ENCODE measurements at places on chromosomes 12 and 14. TPM values are rescaled to one million over a fixed set of nuclear protein-coding genes. Genes with fewer than 3 reads are reported as not detected.
A peak's percentile ranks its signal among the peaks of the same experiment; 100 is the strongest.

DNA sequence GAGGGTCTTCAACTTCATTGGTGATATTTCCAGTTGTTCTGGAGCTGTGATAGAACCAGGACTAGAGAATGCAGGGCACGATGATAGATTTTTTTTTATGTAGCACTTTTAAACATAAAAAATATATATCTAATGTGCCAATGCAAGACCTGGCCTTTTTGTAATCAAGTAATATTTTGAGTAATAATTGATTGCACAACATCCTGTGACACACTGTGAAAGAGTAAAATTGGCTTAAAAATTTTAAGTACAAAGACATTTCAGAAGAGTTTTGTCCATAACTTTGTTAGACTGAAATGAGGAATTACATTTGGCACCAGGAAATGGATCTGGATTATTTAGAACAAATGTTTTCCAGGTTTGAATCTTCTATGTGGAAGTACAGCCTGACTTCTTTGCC is 22.1 kb downstream of the PRKCH start:
- H3K27ac ChIP-seq: no peak overlapping the region
- no peaks in the 10 kb centered on the region for H3K36me3 ChIP-seq
- H3K27me3 ChIP-seq: no peaks in the 10 kb centered on the region
- no peak overlapping the region for H3K4me3 ChIP-seq

- peaks cover 6% of the 10 kb centered on the region for H3K4me1 ChIP-seq
- H3K36me3 ChIP-seq: no peaks in the 10 kb centered on the region
- H3K27ac ChIP-seq: no peak overlapping the region
- no peaks in the 10 kb centered on the region for H3K27me3 ChIP-seq
- H3K4me3 ChIP-seq: no peak overlapping the region
Observed at GRCh38 chr14:39264558-39264957, 30.8 kb downstream of the MIA2 start.

- H3K4me1 ChIP-seq: peaks cover 3% of the 10 kb centered on the region
- no peak overlapping the region for H3K27ac ChIP-seq
Observed at GRCh38 chr14:73245480-73246325, 8.4 kb downstream of the PAPLN start.

GRCh38 chr12:61536525-61536924 is 723.7 kb upstream of the USP15 start:
- no peak for DNase-seq
- H3K27ac ChIP-seq: no peak overlapping the region
- H3K4me1 ChIP-seq: no peaks in the 10 kb centered on the region
- no peaks in the 10 kb centered on the region for H3K27me3 ChIP-seq
- H3K4me3 ChIP-seq: no peak overlapping the region

DNA sequence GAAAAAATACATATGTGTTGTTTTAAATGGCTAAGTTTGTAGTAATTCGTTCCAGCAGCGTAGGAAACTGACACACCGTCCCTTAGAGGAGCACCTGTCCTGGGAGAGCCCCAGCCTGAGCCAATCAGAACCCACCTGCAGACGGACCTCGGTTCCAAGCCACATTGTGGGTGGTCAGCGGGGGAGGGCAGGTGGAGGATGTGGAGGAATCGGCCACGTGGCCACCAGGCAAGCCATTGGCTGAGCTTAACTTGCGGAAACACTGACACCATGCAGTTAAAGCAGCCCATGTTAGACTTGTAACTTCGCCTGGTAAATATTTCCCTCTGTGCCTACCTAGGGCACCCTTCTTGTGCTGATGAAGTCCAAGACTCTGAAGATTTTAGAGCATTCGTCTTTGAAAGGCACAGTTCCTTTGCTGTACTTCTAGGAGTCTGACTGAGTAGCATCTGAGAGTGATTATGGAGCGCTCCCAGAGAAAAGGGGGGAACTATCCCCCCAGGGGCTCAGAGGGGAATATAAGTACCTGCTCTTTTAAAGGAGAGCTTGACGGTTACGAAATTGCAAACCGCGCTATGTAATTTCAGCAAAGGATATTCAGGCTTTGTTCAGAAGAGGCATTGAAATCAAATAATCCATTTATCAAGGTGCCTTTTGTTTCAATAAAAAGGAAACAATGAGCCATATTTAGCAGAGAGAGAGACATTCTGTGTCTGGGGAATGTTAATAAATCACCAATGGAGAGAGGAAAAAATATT is 135.7 kb downstream of the TMEM132C start:
- H3K36me3 ChIP-seq: no peaks in the 10 kb centered on the region
- no peak overlapping the region for H3K27ac ChIP-seq
- no peak for DNase-seq
- H3K4me3 ChIP-seq: no peak overlapping the region

DNA sequence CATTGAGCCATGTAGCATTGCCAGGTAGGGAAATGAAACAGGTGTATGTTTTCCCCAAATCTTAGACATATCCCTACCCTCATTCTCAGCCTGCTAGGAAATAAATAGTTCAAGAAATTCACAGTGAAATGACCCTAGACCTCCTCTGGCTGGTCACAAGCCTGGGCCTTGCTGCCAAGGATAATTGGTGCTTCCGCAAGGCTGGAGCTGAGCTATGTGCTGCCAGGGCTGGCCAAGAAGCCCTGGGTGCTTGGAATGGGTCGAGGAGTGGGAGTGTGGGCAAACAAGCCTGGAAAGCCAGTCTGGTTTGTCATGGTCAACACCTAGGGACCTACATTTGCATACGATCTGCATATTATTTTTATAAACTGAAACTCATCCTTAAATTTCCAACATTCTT is 31.3 kb upstream of the SLC10A1 start:
- H3K27me3 ChIP-seq: no peaks in the 10 kb centered on the region
- no peak overlapping the region for H3K4me3 ChIP-seq
- no peaks in the 10 kb centered on the region for H3K4me1 ChIP-seq
- H3K36me3 ChIP-seq: no peaks in the 10 kb centered on the region

DNA sequence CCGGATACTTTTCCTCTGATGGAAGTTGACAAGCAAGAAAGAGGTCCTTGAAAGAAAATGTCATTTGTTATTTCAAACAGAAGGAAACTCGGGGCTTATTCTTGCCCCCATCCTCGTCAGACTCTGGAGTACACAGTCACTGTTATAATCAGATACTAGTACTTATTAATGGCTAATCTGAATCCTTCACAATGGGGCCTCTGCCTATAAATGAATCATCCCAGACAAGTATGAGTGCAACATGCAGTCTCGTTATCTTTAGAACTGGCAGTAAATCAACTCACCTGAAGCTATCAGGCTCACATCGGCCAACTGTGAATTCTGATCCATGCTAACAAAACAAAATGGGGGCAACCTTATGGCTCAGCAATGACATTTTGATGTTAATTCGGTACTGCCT is 216.7 kb downstream of the GRIN2B start:
- H3K4me1 ChIP-seq: no peaks in the 10 kb centered on the region
- H3K4me3 ChIP-seq: no peak overlapping the region
- H3K27ac ChIP-seq: no peak overlapping the region
- no peak for DNase-seq
- no peaks in the 10 kb centered on the region for H3K27me3 ChIP-seq

GRCh38 chr14:58747181-58747580 is 109.4 kb downstream of the DACT1 start:
- H3K4me1 ChIP-seq: peaks cover 23% of the 10 kb centered on the region
- no peak overlapping the region for H3K4me3 ChIP-seq
- no peak for DNase-seq

- DNase-seq: peak; percentile 98
- H3K27ac ChIP-seq: peak within 1 kb of the TSS; percentile 83
- H3K36me3 ChIP-seq: no peaks in the 10 kb centered on the region
- no peaks in the 10 kb centered on the region for H3K27me3 ChIP-seq
- no peaks in the 10 kb centered on the region for H3K4me1 ChIP-seq
Observed at GRCh38 chr12:949453-950191, at the start of gene RAD52. Gene RAD52, minus strand, starts transcription at chr12:949694. Its CDS starts 16,636 bp downstream, at chr12:933058.

GRCh38 chr14:36976571-36977023 is 195.8 kb downstream of the SLC25A21 start:
- no peak for DNase-seq
- H3K27ac ChIP-seq: no peak overlapping the region
- no peaks in the 10 kb centered on the region for H3K36me3 ChIP-seq
- H3K4me1 ChIP-seq: no peaks in the 10 kb centered on the region
- H3K27me3 ChIP-seq: no peaks in the 10 kb centered on the region
- H3K4me3 ChIP-seq: no peak overlapping the region

- no peaks in the 10 kb centered on the region for H3K27me3 ChIP-seq
- H3K27ac ChIP-seq: peak overlapping the region; percentile 84
- peak; percentile 38 for DNase-seq
- H3K36me3 ChIP-seq: no peaks in the 10 kb centered on the region
- peaks cover 38% of the 10 kb centered on the region for H3K4me1 ChIP-seq
Observed at GRCh38 chr12:79689477-79690141, 1.2 kb downstream of the PAWR start.

- H3K27ac ChIP-seq: peak within 1 kb of the TSS; percentile 77
- H3K4me3 ChIP-seq: peak within 1 kb of the TSS; percentile 85
- DNase-seq: peak; percentile 96
- peaks cover 23% of the 10 kb centered on the region for H3K4me1 ChIP-seq
- H3K36me3 ChIP-seq: no peaks in the 10 kb centered on the region
Observed at GRCh38 chr12:56266693-56267442, at the start of gene COQ10A. Gene COQ10A, plus strand, starts transcription at chr12:56266942. Its CDS starts 177 bp downstream, at chr12:56267119.

DNA sequence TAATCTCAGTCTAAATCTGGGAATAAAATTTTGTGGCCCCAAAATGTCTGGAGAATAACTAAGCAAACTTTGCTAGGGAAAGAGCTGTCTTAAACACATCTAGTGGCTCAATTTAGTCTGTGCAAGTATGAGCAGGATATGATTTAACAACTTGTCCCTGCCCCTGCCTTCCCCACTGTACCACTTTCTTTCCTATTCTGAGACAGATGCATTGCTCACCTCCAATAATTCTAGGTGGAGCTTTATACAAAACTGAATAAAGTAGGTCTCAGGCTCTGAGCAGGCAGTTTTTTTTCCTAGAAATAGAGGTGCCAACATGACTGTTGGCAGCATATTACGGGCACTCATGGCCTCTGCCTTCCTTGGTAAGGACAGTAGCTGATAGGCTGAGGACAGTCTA is 412.1 kb downstream of the DAD1 start:
- H3K27me3 ChIP-seq: no peaks in the 10 kb centered on the region
- no peak overlapping the region for H3K27ac ChIP-seq
- no peak overlapping the region for H3K4me3 ChIP-seq
- no peaks in the 10 kb centered on the region for H3K36me3 ChIP-seq
- no peak for DNase-seq

DNA sequence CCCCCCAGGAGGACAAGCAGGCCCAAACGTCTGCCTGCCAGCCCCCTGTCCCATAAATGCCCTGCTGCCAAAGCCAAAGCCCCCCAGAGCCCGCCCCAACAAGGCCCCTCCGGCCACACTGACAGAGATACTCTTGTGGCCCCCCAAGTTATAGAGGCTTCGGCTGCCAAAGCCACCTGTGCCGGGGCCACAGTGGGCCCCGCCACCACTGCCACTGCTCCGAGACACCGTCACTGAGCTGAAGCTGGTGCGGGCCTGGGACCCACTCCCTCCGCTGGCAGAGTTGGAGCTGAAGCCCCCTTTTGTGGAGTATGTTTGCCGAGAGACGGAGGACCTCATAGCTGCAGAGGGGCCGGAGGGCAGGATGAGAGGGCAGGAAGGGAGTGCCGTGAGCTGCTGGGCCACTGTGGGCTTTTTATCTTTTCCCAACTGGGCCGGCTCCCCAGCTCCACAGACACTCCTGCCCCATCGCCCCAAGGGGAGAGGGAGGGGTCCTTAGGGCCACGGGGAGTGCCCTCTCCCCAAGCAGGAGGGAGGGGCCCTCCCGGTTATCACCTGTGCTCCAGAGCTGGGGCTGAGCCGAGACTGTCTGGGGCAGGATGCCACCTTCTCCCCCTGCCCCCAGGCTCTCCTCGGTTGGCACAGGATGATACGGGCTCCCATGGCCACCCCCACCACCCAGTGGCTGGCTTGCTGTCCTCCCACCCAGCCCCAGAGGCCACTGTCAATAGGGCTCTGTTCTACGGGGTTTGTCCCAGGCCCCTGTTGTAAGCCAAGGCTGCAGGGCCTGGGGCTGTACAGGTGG is at the start of gene KRT79:
KRT79 (minus strand) TSS at position 390 of the 805 bp plus-strand sequence; CDS start at position 339, 51 bp downstream.
- no peak within 1 kb of the TSS for H3K27ac ChIP-seq
- H3K4me3 ChIP-seq: no peak within 1 kb of the TSS
- H3K27me3 ChIP-seq: peaks cover 21% of the 10 kb centered on the region

- no peaks in the 10 kb centered on the region for H3K4me1 ChIP-seq
- no peaks in the 10 kb centered on the region for H3K36me3 ChIP-seq
- H3K4me3 ChIP-seq: no peak overlapping the region
- H3K27ac ChIP-seq: no peak overlapping the region
Observed at GRCh38 chr12:24307716-24308335, 358.4 kb upstream of the SOX5 start.

DNA sequence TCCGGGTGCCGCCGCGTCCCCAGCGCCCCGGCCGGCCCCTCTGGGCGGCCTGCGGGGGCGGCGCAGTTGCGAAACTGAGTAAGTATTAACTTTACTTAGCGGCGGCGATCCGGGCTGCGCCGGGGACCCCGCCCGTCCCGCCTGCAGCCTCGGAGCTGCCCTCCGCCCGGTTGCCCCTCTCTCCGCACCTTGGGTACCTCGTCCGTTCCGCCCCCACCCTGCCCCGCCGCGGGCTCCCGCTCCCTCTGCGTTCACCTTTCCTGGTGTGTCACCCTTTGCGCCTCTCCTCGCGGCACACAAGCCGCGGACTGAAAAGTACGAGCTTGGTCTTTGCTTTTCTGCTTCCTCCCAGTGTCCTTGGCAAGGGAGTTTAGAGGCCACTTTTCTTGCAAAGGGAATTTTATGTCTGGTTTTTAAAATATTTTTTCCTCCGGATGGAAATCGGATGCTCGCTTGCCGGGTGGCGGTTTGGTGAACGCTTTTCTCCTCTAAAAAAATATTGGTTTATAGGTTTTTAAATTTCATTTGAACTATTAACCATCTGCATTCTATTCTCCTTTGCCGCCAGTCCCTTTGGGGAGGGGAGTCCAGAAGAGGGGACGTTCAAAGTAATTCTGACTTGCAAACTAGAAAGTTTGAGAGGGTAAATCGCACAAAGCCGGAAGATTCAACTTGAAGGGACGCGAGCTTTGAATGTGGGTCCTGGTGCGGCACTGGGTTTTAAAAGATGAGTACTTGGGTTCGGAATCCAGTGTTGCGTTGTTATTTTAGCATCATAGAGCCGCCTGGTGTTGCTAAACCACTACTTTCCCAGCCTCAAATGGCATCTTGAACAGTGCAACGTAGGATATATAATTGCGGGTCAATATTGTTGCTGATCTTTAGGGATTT is 834 bp downstream of the RASSF8 start:
- peak; percentile 64 for DNase-seq
- H3K4me1 ChIP-seq: peaks cover 43% of the 10 kb centered on the region
- peak overlapping the region; percentile 100 for H3K27ac ChIP-seq
- H3K4me3 ChIP-seq: no peak overlapping the region

GRCh38 chr12:4270831-4271716 is 2.5 kb upstream of the CCND2 start:
- peak; percentile 81 for DNase-seq
- peak overlapping the region; percentile 83 for H3K27ac ChIP-seq
- peaks cover 26% of the 10 kb centered on the region for H3K27me3 ChIP-seq
- H3K4me3 ChIP-seq: peak overlapping the region; percentile 85
- peaks cover 14% of the 10 kb centered on the region for H3K4me1 ChIP-seq

SLCO1B1 gene
- total RNA-seq: not detected

REM2 gene
- total RNA-seq: not detected

CD4 gene
- 2.4 TPM for total RNA-seq

NFATC4 gene
- 17.0 TPM for total RNA-seq

P2RX2 gene
- total RNA-seq: 0.11 TPM

EML5 gene
- total RNA-seq: 6.6 TPM

IL26 gene
- total RNA-seq: not detected
